ENCODE measurements at places on chromosomes 5 and 9. TPM values are rescaled to one million over a fixed set of nuclear protein-coding genes. Genes with fewer than 3 reads are reported as not detected.

- no peak for DNase-seq
Observed at GRCh38 chr5:139149477-139150199, 48.5 kb downstream of the SIL1 start.

- peak; percentile 12 for DNase-seq
Observed at GRCh38 chr5:180161420-180162303, 47.3 kb downstream of the RASGEF1C start.

- no peak for DNase-seq
Observed at GRCh38 chr5:10667431-10668057, 93.5 kb downstream of the DAP start.

DNA sequence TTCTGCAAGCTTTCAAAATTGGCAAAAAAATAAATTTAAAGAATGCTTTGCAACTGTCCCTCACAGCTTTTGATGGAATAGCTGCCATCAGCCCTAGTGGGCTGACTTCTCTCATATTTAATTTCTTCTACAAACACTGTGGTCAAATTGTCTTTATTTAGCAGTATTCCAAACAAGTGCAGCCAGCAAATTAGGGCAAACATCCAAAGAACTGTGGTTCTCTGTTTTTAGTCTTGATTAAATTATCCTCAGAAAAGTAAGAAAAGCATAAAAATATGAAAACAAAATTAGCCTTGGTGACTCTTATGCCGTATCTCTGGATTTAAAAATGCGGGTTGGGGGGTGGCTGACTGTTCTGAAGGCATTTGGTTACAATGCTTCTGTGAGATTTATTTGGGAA, 95.8 kb upstream of the RETREG1 start:
- DNase-seq: no peak

- DNase-seq: peak; percentile 37
Observed at GRCh38 chr5:62354028-62354874, 48.2 kb downstream of the KIF2A start.

- no peak for DNase-seq
Observed at GRCh38 chr5:6554812-6555211, 78.0 kb downstream of the NSUN2 start.

DNA sequence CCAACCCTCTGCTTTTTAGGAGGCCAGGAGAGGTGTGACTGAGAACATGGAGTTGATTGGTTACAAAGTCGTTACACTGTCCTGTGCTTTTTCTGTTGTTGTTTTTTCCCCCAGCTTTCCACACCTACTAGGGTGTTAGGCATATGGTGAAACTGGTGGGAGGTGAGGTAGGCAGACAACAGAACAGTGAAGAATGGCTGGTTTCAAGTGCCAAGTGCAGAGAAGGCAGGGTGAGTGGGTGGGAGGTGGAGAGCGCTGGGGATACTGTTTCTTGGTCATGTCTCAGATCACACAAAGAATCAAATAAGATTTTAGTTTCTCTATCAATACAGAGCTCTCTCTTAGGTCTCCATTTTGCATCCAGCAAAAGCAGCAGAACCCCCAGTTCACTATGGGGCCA, 2.2 kb upstream of the SPTAN1 start:
- DNase-seq: no peak

DNA sequence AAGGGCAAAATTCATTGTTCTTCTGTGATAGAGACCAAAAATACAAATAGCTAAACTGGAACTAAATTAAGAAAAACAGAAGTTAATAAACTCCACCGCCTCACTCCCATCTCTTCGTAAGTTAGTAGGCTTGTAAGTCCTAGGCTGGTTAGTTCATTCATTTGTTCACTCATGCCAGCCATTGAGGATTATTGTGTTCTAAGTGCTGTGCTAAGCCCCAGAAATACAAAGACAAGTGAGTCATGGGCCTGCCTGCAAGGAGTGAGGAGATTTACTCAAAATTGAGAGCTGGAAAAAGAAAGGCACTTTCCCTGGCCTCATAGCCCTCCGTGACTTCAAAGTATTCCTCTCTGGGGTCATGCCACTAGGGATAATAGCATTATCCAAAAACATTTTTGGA, 8.5 kb downstream of the DOCK8 start:
- DNase-seq: no peak

DNA sequence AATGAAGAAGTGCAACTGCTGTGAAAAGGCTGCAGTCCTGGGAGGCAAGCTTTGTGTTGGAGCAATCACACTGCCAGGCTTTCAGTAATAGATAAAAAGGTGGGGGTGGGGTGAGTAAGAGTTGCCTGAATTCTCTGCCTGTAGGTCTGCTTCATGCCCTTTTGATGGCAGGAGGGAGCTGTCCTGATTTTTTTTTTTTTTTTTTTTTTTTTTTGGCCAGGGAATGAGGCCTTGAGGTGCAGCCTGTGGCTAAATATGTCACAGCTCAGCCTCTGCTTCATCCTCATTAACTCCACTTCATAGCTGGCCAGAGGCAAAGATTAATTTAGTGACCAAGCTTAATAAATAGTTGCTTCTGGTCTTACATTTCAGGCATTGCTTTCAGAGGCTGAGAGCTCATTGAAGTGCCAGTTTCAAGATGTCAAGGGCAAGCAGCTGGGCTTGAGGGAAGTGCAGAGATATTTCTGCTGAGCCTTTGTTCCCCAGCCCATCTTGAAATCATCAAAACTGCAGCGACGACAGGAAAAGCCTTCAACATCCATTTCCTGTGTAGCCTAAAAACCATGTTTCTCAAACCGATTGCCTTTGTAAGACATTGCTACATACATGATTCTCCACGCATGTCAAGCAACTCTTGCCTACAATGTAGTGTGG, 134.7 kb downstream of the MACIR start:
- DNase-seq: no peak

DNA sequence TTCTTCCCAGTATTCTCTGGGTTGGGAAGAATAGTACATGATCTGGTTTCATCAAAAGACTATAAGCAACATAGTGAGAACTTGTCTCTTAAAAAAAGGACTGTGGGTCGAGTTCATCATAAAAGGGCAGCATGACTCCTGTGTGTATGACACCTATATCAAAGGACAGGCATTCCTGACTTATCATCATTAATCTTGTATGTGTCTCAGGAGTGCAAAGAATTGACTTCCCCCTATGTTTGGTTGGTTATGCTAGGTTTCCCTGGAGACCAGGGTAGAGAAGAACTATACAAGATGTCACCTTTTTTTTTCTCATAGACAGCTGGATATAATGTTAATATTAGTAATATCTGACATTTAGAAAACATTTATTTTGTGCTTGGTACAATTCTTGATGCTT, 173.1 kb upstream of the ANKRD55 start:
- DNase-seq: no peak

GRCh38 chr5:177024559-177024958, 2.1 kb downstream of the ZNF346 start:
- no peak for DNase-seq

GRCh38 chr9:35603506-35603985, 1.5 kb upstream of the TESK1 start:
- no peak for DNase-seq

DNA sequence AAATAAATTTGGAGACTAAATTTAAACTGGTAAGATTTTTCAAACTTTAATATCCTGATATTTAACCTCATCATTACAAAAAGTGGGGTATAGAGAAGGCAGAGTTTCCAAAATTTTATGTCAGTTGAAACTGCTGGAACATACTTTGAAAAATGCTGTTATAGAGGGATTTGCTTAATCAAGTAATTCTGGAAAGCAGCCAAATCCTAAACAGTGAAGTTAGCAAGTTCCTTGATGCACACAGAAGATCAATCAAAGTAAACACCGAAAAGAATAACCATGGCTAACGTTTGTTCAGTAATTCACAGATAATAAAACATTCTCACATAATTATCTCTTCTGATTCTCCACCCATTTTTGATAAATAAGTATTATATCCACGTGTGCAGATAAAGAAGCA, 8.1 kb upstream of the PRR16 start:
- no peak for DNase-seq

DNA sequence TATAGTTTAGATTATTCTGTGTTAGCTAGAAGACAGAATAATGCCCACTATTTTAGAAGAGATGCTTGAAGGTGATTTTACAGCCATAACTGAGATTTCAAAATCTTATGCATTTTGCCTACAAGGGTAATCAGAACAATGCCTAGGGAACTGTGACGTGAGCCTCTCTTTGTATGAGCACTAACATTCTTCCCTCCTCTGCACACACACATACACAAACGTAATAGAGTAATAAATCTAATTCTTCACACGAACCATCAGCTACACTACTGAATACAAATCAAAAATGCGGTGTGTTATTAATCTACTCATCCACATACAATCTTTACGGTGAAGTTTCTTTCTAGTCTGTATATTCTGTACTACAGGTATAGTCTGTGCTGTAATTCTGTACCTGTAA, 227.8 kb downstream of the PLK2 start:
- no peak for DNase-seq

- DNase-seq: no peak
Observed at GRCh38 chr5:1050423-1051365, 42.1 kb downstream of the NKD2 start.

DNA sequence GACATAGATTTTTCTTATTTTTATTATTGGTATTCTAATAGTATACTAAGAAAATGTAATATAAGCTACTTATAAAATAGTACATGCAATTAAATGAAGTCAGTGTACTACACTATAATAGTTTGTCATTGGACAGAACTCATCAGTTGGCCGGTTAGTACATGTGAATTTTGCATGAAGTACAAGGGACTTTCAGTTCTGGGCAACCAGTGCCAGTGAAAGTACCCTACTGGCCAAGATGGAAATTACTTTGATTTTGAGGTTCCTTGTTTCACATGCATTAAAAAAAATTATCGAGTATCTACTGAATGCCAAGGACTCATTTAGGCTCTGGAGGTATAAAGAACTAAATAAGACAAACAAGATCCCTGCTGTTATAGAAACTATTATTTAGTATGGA, 213.4 kb upstream of the ELL2 start:
- peak; percentile 31 for DNase-seq

DNA sequence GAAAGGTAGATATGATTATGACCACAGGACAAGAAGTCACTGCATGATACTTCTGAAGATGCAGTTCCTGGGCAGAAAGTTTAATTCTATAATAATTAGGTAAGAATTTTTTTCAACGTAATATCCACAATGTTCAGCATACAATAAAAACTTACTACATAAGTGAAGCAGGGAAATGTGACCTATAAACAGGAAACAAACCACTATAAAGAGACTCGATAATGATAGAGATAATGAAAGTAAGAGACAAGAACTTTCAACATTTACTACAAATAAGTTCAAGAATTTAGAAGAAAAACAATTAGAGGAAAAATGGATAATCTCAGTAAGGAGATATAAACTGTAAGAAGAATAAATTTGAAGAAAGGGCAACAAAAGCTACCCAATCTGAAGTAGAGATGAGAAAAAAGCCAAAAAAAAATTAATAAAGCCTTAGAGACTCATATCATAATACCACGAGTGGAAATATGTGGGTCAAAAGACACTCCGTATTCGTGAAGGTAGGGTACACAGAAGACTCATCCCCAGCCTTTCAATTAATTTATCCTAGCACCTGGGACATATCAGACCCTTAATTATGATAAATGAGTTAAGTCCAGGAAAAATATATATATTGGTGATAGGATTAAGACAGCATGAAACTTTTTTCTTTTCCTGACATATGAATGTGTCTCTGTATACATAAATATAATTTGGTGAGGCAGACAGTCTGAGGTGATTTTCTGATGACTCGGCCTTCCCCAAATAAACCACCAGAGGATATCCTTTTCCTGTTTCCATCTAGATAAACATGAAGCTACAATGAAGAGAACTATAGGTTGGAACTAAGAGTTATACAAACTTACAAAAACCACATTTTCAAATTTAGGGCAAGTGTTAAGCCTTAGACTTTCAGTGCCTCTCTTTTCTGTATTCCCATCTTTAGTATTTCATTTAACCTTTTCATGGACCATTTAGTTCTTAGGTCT, 120.4 kb downstream of the RAPGEF6 start:
- DNase-seq: no peak

- no peak for DNase-seq
Observed at GRCh38 chr9:95777136-95777535, 98.4 kb upstream of the ERCC6L2 start.

DNA sequence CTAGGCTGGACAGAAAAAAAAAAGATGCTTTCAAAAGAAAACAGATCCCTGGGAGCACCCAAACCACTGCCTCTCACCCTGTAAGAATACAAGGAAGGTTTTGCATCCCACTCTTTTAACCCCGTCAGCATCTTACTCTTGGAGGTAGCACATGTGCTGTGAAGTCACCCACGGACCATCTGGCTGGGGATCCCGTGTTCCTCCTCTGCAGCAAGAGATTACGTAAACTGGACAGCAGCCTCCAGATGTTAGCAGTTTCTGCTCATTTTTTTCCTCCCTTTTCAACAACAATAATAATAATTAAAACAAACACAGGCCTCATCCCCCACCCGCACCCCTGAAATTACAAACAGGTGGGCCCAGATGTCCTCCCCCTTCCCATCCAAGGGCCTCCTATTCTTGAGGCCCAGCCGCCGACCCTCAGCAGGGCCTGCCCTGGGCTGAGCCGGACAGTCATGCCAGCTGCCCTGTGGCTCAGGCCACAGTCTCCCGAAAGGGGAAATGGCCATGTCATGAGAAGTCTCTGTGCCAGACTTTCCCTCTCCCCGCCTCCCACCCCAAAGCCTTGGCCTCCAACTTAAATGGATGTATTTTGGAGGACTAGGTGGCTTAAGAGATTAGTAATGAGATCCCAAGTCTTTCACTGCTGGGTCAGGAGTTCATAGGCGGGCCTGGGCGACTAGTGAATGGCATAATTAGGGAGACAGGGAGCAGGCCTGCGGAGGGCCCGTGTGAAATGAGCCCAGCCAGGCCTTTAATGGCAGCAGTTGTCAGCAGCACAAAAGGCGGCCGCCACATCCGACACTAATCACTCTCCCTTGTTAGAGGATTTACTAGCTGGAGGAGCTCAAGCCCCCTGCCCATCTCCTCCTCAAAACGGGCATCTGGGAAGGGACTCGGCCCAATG, 165.1 kb downstream of the PAPPA start:
- no peak for DNase-seq

DNA sequence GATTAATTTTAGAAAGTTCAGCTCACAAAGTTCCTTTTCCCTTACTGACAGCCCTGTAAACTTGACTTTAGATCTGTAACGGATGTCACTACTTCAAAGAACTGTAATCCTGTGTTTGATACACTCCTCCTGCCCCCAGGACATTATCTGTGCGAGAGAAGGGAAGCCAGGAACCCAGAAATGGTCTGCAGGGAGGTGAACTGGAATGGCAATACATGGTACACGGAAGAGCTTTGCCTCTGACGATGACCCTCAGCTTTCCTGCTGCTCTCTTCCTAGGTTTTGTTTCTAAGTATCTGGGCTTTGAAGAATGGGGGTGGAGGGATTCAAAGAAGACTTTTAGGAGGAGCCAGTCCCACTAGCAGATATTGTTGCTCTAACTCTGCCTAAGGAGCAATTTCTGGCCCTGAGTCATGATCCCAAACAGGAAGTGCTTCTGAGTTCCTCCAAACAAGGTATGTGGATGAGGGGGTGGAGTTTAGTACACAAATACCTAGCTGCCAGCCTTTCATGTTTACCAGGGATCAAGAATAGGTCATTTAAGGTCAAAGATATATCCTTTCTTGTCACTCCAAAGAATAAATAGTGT, 43.4 kb upstream of the TMC1 start:
- peak; percentile 92 for DNase-seq

OR13D1 gene
- not detected for total RNA-seq

KIF4B gene
- total RNA-seq: 0.02 TPM

XRCC4 gene
- total RNA-seq: 21.5 TPM

MUSK gene
- total RNA-seq: not detected

TMEM232 gene
- total RNA-seq: 0.66 TPM

IL4 gene
- not detected for total RNA-seq

MRPS30 gene
- total RNA-seq: 57.9 TPM

LRRC70 gene
- total RNA-seq: not detected

SLC36A2 gene
- 0.14 TPM for total RNA-seq

DAPK1 gene
- 10.5 TPM for total RNA-seq

CSF1R gene
- not detected for total RNA-seq

TSSK1B gene
- total RNA-seq: not detected

NMUR2 gene
- total RNA-seq: not detected

Measured in H4 (cell line).